ENCODE measurements at places on chromosomes 11 and 22. TPM values are rescaled to one million over a fixed set of nuclear protein-coding genes. Genes with fewer than 3 reads are reported as not detected.
A peak's percentile ranks its signal among the peaks of the same experiment; 100 is the strongest.

GRCh38 chr11:93728792-93729128 lies 12.5 kb downstream of the TAF1D start:
- H3K27ac ChIP-seq, result no peak overlapping the region
- H3K4me3 ChIP-seq, result no peak overlapping the region
- H3K27me3 ChIP-seq, result no peaks in the 10 kb centered on the region
- peaks cover 47% of the 10 kb centered on the region for H3K36me3 ChIP-seq
- no peak for DNase-seq
- H3K4me1 ChIP-seq, result no peaks in the 10 kb centered on the region

PRR33 gene
- not detected for total RNA-seq

DNA sequence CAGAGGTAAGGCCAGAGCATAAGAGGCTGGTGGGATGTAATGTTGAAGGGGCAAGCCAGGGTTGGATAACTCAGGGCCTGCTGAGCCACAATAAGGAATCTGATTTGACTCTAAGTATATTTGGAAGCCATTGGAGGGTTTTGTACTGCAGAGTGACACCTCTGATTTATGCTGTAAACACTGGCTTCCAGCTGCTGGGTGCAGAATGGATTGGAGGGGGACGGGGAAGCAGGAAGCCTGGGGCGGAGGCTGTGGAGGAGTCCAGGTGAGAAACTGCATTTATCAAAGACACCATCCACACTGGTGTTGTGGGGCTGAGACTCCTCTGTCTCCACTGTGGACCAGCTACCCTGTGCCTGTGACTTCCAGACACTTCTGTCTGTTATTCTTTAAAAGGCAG lies 26.8 kb downstream of the MIAT start:
- no peaks in the 10 kb centered on the region for H3K36me3 ChIP-seq
- peaks cover 9% of the 10 kb centered on the region for H3K4me1 ChIP-seq

DNA sequence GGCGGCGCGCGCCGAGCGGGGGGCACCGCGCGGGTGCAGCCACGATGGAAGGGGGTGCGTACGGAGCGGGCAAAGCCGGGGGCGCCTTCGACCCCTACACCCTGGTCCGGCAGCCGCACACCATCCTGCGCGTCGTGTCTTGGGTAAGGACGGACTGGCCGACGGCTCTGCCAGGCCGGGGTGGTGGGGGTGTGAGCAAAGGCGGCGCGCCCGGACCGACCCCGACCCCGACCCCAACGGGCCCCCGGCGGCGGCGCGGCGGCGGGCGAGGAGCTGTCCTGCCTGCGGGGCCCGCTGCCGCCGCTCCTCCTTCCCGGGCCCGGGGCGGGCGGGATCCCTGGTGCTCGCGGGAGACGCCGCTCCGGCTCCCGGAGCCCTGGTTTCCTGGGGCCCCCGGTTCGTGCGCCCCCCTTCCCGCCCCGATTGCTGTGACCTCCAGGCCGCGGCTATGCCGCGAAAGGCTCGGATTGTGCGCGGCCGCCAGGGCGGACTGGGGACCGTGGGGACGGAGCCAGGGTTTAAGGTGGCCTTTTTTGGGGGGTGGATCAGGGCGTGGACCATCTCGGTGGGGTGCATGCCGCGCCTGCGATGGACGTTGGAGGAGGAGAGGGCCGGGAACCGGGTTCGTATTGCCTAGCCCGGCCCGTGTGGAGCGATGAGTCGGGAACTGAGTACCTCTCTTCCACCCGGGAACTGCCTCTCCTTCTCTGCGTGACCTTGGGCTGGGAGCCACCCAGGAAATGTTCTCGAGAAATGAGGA lies at the start of gene SYNGR1:
TSS of gene SYNGR1 (plus strand) at position 25 of the 760 bp plus-strand sequence. CDS start at position 45, 20 bp downstream.
- H3K4me1 ChIP-seq, result peaks cover 29% of the 10 kb centered on the region
- no peaks in the 10 kb centered on the region for H3K27me3 ChIP-seq
- no peak within 1 kb of the TSS for H3K27ac ChIP-seq
- no peaks in the 10 kb centered on the region for H3K36me3 ChIP-seq
- peak within 1 kb of the TSS; percentile 93 for H3K4me3 ChIP-seq

GRCh38 chr22:24848559-24849168 lies 42.7 kb downstream of the SGSM1 start:
- H3K27me3 ChIP-seq, result no peaks in the 10 kb centered on the region
- H3K4me3 ChIP-seq, result no peak overlapping the region
- H3K36me3 ChIP-seq, result no peaks in the 10 kb centered on the region
- H3K4me1 ChIP-seq, result no peaks in the 10 kb centered on the region

SRRD gene
- 26.3 TPM for total RNA-seq

- H3K4me3 ChIP-seq, result no peak overlapping the region
- H3K27ac ChIP-seq, result no peak overlapping the region
- no peaks in the 10 kb centered on the region for H3K27me3 ChIP-seq
- H3K4me1 ChIP-seq, result no peaks in the 10 kb centered on the region
- DNase-seq, result no peak
- no peaks in the 10 kb centered on the region for H3K36me3 ChIP-seq
Observed at GRCh38 chr11:96317571-96317970, 25.4 kb downstream of the MAML2 start.

- H3K4me3 ChIP-seq, result no peak overlapping the region
- no peak overlapping the region for H3K27ac ChIP-seq
- H3K36me3 ChIP-seq, result no peaks in the 10 kb centered on the region
- peaks cover 7% of the 10 kb centered on the region for H3K4me1 ChIP-seq
Observed at GRCh38 chr11:73154178-73154577, 12.1 kb upstream of the FCHSD2 start.

DNA sequence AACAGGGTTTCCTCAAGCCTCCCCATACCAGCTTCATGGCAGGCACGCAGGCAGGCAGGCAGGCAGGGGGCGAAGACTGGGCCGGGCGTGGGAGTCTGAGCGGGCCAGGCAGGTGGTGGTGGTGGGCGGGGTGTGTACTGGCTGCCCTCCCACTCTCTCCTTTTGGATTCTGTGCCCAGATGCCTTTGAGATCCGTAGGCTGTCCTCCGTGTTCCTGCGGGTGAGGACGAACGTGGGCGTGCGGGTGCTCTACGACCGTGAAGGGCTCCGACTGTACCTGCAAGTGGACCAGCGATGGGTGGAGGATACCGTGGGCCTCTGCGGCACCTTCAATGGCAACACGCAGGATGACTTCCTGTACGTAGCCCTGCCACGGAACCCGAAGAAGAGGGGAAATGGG lies 23.0 kb downstream of the OTOG start:
- DNase-seq, result no peak
- H3K27me3 ChIP-seq, result no peaks in the 10 kb centered on the region
- no peaks in the 10 kb centered on the region for H3K36me3 ChIP-seq
- H3K4me3 ChIP-seq, result no peak overlapping the region
- H3K4me1 ChIP-seq, result no peaks in the 10 kb centered on the region
- H3K27ac ChIP-seq, result no peak overlapping the region

- no peaks in the 10 kb centered on the region for H3K27me3 ChIP-seq
- H3K36me3 ChIP-seq, result no peaks in the 10 kb centered on the region
- H3K4me1 ChIP-seq, result no peaks in the 10 kb centered on the region
- no peak overlapping the region for H3K4me3 ChIP-seq
- H3K27ac ChIP-seq, result no peak overlapping the region
- no peak for DNase-seq
Observed at GRCh38 chr11:44524751-44525201, 40.7 kb upstream of the CD82 start.

- H3K27ac ChIP-seq, result no peak overlapping the region
- no peaks in the 10 kb centered on the region for H3K36me3 ChIP-seq
- no peak for DNase-seq
- no peaks in the 10 kb centered on the region for H3K4me1 ChIP-seq
- H3K27me3 ChIP-seq, result no peaks in the 10 kb centered on the region
Observed at GRCh38 chr11:128351168-128351567, 236.2 kb downstream of the ETS1 start.

CADM1 gene
- total RNA-seq, result 25.3 TPM

- no peak overlapping the region for H3K27ac ChIP-seq
- no peaks in the 10 kb centered on the region for H3K4me1 ChIP-seq
- no peaks in the 10 kb centered on the region for H3K27me3 ChIP-seq
- no peak for DNase-seq
- H3K36me3 ChIP-seq, result no peaks in the 10 kb centered on the region
- H3K4me3 ChIP-seq, result no peak overlapping the region
Observed at GRCh38 chr11:90407350-90407749, 184.5 kb upstream of the CHORDC1 start.

GRCh38 chr11:65584106-65584505 lies 8.3 kb downstream of the EHBP1L1 start:
- peaks cover 7% of the 10 kb centered on the region for H3K4me1 ChIP-seq
- no peak overlapping the region for H3K4me3 ChIP-seq
- no peak overlapping the region for H3K27ac ChIP-seq
- no peaks in the 10 kb centered on the region for H3K36me3 ChIP-seq
- H3K27me3 ChIP-seq, result peaks cover 20% of the 10 kb centered on the region

DNA sequence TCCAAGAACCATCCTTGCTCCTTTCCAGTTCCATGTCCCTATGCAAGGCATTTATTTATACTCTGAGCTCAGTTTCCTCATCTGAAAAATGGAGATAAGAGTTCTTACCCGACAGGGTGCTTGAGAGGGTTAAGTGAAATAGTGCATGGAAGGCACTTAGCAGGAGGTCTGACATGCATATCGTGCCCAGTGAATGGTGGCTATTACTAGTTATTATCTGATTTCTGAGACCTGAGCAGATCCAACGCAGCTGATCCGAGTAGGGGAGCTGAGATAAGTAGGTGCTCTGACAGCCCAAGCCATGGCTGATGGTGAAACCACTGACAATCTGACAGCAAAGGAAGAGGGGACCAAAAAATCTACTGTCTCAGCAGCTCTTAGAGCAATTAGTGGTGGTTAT lies 24.9 kb downstream of the NAV2 start:
- no peaks in the 10 kb centered on the region for H3K36me3 ChIP-seq
- no peak for DNase-seq
- H3K27ac ChIP-seq, result no peak overlapping the region
- no peaks in the 10 kb centered on the region for H3K27me3 ChIP-seq

ARRB1 gene
- total RNA-seq, result 31.8 TPM

GRCh38 chr11:45180179-45180847 lies 33.9 kb downstream of the PRDM11 start:
- no peaks in the 10 kb centered on the region for H3K36me3 ChIP-seq
- H3K27ac ChIP-seq, result no peak overlapping the region
- H3K4me3 ChIP-seq, result peak overlapping the region; percentile 69
- DNase-seq, result no peak
- H3K4me1 ChIP-seq, result no peaks in the 10 kb centered on the region

GRCh38 chr11:30956751-30957150 lies 370.6 kb upstream of the MPPED2 start:
- DNase-seq, result no peak
- no peak overlapping the region for H3K27ac ChIP-seq
- no peaks in the 10 kb centered on the region for H3K36me3 ChIP-seq
- no peaks in the 10 kb centered on the region for H3K4me1 ChIP-seq
- no peak overlapping the region for H3K4me3 ChIP-seq

GRCh38 chr11:115761817-115762216 lies 257.6 kb upstream of the CADM1 start:
- H3K4me1 ChIP-seq, result no peaks in the 10 kb centered on the region
- no peaks in the 10 kb centered on the region for H3K36me3 ChIP-seq
- H3K4me3 ChIP-seq, result no peak overlapping the region
- no peak overlapping the region for H3K27ac ChIP-seq

GRCh38 chr11:2310073-2310785 lies 8.4 kb downstream of the TSPAN32 start:
- H3K4me3 ChIP-seq, result no peak overlapping the region
- H3K36me3 ChIP-seq, result no peaks in the 10 kb centered on the region
- no peak overlapping the region for H3K27ac ChIP-seq
- DNase-seq, result no peak
- peaks cover 3% of the 10 kb centered on the region for H3K4me1 ChIP-seq
- no peaks in the 10 kb centered on the region for H3K27me3 ChIP-seq

- no peaks in the 10 kb centered on the region for H3K27me3 ChIP-seq
- H3K4me3 ChIP-seq, result no peak overlapping the region
- no peaks in the 10 kb centered on the region for H3K36me3 ChIP-seq
- H3K27ac ChIP-seq, result no peak overlapping the region
- no peaks in the 10 kb centered on the region for H3K4me1 ChIP-seq
Observed at GRCh38 chr11:28289444-28289843, 181.3 kb downstream of the METTL15 start.

Measured in H1 (cell line).